ENCODE measurements at places on chromosomes 4 and X.

- DNase-seq, result no peak
Observed at GRCh38 chr4:147640331-147640730, 23.1 kb downstream of the TMEM184C start.

- DNase-seq, result no peak
Observed at GRCh38 chr4:68717999-68718398, 47.5 kb upstream of the UGT2B15 start.

DNA sequence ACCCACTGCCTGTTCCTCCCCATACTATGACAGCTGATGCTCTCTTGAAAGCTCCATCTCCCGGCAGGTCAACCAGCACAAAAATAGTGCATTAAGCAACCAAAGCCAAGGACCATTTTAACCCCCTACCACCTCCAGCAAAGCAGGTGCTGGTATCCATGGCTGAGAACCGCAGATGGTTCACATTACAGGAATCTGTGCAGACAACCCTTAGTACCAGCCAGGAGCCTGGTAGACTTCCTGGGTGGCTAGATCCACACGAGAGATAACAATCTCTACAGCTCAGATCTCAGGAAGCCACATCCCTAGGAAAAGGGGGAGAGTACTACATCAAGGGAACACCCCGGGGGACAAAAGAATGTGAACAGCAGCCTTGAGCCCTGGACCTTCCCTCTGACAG, 248.0 kb downstream of the FGF13 start:
- no peak for DNase-seq

GRCh38 chr4:62093735-62094134, 893.6 kb downstream of the ADGRL3 start:
- no peak for DNase-seq

DNA sequence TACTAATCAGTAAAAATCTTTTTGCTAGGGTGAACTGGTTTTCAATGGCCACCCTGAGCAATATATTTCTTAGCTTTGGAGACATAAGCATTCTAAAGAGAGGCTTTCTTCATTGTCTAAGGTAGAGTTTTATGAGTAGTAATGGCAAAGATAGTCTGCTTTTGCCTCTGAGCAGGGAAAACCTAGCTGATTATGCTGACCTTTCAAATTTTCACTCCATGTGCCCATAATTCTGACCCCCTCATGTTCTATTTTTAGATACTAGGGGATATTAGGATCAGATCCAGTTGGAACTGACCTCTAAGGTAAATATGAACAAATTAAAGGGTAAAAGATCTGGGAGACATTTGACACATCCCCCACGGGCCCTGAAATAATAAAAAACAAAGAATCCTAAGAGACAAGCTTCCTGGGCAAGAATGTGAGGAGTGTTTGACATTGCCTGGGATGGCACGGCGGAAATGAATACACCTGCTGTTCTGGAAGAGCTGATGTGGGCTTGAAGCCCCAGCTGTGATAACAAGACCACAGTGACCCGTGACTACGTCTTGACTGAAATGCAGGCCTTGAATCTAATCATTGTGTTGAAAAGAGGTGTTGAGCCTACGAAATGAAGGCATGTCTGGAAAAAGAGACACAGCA, 392.1 kb upstream of the FRG1 start:
- no peak for DNase-seq
